Eye (tissue), 1 donor: ENCODE measurements at places on chromosomes 3 and 15.

GRCh38 chr3:51734572-51734907 is 27.7 kb downstream of the GRM2 start:
- no peak for DNase-seq

DNA sequence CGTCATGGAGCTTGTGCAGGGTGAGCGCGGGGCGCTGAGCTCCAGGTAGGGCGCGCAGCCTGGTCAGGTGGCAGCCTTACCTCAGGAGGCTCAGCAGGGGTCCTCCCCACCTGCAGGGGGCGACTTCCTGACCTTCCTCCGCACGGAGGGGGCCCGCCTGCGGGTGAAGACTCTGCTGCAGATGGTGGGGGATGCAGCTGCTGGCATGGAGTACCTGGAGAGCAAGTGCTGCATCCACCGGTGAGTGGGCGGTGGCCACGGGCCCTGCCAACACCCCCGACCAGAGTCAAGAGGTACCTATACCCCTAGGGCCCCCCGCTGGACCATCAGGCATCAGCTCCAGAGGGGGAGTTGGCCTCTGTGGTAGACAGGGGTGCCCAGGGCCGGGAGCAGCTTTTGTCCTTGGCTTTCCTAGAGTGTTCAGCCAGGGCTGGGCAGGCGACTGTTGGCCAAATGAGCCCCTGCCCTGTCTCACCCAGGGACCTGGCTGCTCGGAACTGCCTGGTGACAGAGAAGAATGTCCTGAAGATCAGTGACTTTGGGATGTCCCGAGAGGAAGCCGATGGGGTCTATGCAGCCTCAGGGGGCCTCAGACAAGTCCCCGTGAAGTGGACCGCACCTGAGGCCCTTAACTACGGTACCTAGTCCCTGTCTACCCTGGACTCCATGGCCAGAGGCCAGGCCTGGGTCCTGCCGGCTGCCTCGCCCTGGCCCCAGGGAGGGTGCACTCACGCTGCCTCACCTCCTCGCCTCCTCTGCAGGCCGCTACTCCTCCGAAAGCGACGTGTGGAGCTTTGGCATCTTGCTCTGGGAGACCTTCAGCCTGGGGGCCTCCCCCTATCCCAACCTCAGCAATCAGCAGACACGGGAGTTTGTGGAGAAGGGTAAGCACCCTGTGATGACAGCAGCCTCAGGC is 9.1 kb downstream of the FES start:
- DNase-seq = no peak

GRCh38 chr3:24394754-24395153 is 99.9 kb downstream of the THRB start:
- no peak for DNase-seq

DNA sequence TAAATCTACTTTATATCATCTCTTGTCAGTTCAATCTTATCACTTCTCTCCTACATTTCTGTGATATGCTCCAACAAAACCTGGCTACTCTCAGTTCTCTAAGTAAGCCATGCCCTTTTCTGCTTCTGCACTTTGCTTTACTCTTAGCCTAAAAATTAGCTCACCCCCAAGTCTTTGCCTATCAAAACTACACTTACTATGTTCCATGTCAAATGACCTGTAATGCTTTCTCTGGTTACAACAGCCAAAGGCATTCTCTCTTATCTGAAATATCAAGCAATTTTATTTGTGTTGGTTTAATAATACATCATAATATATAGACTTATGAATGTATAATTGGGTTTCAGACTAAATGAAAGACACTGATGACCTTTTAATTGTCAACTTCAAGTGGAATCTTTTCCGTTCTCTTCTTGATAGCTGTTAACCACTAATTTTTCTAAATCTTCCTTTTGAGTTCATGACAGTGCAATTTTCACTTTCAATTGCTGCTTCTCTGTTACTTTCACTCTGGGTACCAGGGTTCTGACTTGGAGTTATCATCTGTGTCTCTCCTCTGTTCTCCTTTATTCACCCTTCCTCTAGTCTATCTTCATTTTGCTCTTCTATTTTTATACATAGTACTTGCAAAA is 619.0 kb upstream of the GOLIM4 start:
- DNase-seq = no peak

DNA sequence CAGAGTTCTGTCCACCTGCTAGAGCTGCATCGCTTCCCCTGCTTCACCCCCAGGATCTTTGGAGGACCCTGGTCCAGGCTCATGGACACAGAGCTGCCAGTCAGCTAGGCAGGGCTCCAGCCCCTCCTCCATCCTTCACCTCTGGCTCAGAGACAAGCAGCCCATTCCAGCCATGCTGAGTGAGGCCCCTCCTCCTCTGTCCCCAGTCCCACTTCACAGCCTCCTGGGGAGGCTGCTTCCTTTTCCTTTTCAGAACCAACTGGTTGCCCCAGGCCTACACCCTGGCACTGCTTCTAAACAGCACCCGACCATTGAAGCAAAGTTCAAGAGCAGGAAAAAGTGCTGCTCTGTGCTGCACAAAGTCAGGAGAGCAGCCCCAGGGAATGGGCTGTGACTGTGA is 22.2 kb downstream of the IQSEC1 start:
- no peak for DNase-seq

GRCh38 chr3:175274474-175275218 is 415.5 kb downstream of the NAALADL2 start:
- DNase-seq = no peak

DNA sequence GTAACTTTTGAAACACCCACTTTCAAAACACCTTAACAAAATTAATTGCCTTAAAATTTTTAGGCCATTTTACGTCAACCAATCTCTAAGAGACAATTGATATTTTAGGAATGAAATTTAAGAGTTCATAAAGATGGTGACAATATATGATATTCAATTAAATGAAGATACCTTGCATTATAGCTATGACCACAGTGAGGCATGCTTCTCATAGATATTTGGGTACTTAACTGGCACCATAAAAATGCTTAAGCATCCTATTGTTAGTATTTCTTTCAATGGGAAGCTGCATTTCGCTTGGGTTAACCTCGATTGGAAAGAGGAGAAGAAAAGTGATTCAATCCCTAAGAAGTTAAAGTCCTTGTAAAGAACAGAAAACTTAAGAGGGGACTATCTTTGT is 209.0 kb downstream of the GAP43 start:
- DNase-seq = no peak

- DNase-seq = no peak
Observed at GRCh38 chr3:56806407-56806806, 4.7 kb upstream of the ARHGEF3 start.

DNA sequence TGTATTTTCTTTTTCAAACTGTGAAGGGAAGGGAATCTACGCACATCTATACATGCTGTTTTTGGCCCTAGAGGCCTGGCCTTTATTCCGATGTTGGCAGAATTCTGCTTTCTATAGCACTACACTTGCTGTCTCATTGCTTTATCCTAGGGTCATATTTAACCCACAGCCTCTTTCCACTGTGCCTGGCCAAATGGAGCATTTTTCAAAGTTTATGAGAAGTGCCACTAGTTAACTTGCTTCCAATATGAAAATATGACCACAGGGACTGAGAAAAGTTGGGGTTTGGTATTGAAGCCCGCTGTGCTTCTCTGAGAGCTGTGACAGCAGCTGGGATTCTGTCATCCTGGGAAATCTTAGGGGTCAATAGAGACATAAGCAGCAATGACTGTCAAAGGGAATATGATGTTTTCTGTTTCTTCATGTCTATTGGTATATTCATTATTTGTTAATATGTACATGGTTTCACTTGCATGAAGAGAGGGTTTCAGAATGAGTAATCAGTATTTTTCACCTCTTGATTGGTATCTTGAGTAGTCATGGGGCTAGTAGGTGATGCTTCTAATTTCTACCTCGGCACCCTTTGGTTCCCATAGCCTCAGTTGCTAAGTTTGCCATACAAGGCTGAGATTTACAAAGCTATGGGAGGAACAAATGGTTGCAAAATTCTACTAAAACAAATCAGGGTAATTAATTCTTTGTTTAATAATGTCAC is 275.8 kb upstream of the RBMS3 start:
- DNase-seq = peak; percentile 56

- no peak for DNase-seq
Observed at GRCh38 chr15:93210995-93211394, 122.0 kb upstream of the RGMA start.
